ENCODE measurements at places on chromosomes 11 and 22. TPM values are rescaled to one million over a fixed set of nuclear protein-coding genes. Genes with fewer than 3 reads are reported as not detected.

The OR5B17 gene
- not detected for polyA plus RNA-seq

The PUS3 gene
- polyA plus RNA-seq: 5.1 TPM

The PNPLA5 gene
- not detected for polyA plus RNA-seq

The MPZL2 gene
- 21.0 TPM for polyA plus RNA-seq

The TUBA8 gene
- 8.9 TPM for polyA plus RNA-seq

The OR52E8 gene
- not detected for polyA plus RNA-seq

The MGAT3 gene
- polyA plus RNA-seq: not detected

The OLFML1 gene
- not detected for polyA plus RNA-seq

The CDHR5 gene
- polyA plus RNA-seq: not detected

The CLCF1 gene
- polyA plus RNA-seq: 8.7 TPM

The C22orf15 gene
- 0.94 TPM for polyA plus RNA-seq

The OR2AT4 gene
- polyA plus RNA-seq: not detected

The THY1 gene
- polyA plus RNA-seq: 3.1 TPM

The IL10RA gene
- 0.11 TPM for polyA plus RNA-seq

DNA sequence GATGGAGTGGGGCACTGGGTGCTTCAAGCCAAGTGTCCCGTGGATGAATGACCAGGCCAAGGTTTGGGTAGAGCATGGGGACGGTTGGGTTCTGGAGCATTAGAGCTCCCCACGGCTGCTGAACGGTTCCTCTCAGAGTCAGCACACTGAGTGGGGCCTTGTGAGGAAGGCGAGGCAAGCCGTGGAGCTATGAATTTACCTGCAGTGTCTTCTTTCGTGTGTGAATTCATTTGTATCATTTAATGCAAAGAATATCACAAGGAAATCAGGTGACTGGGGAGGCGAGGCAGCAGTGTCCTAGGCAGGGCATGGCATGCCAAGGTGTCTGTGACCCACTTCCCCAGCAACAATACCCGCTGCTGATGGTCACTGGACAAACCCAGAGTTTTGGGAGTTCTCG, 343.5 kb upstream of the B3GAT1 start:
- H3K4me3 ChIP-seq: no peak overlapping the region
- H3K36me3 ChIP-seq: no peaks in the 10 kb centered on the region
- H3K4me1 ChIP-seq: no peaks in the 10 kb centered on the region
- DNase-seq: no peak
- H3K27ac ChIP-seq: no peak overlapping the region

DNA sequence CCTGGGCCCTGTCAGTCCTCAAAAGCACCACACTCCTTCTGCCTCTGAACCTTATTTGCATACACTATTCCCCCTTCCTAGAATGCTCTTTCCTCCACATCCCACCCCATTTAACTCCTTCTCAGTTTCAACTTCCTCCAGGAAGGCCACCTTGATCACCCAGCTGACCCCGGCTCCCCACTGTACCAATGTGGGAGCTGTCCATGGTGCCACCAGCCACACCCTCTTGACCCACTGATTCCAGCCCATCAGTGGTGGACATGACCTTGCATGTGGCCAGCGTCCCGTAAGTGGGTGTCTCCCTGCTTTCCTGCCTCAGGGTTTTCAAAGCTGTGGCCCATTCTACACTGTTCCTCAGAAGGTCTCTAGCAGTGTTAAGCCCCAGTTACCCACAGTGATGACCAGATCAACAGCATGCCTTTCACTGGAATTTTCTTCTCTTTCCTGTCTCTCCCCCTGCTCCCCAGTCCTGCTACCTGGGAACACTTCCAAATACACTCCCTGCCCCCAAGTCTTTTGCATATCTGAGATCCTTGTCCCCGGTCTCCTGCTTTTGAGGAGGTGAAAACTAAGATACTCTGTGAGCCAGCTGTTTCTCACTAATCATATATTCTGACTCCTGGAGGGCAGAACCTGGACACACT, 346.6 kb downstream of the MN1 start:
- no peak overlapping the region for H3K27ac ChIP-seq
- H3K4me1 ChIP-seq: peaks cover 10% of the 10 kb centered on the region
- H3K27me3 ChIP-seq: no peaks in the 10 kb centered on the region
- H3K36me3 ChIP-seq: no peaks in the 10 kb centered on the region
- no peak for DNase-seq

DNA sequence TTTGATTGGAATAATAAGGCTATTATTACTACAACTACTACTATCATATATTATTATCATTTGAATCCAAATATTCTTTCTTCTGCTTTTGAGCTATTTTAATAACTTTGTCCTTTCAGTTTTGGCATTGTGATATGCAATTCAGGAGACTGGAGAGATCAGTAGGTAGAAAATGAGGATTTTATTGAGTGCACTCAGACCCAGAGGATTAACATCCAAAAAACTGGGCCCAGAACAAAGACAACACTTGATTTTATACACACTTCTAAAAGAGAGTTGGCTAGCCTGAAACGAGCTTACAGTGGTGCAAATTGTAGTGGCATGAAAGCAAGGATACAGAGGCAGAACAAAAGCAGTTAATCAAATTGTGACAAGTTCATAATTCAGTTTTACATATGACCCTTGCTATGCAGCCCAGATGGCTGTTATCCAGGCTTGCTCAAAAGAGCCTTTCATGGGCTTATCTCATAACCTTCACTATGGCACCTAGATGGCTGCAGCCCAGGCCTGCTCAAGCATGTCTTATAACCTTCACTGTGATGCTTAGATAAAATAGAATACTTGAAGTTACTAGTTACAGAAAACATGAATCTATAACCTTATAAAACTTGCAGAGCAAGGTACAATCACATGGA, 796.3 kb upstream of the RAG2 start:
- no peaks in the 10 kb centered on the region for H3K36me3 ChIP-seq
- no peak overlapping the region for H3K27ac ChIP-seq
- H3K4me3 ChIP-seq: no peak overlapping the region
- no peak for DNase-seq
- H3K4me1 ChIP-seq: no peaks in the 10 kb centered on the region

- no peak overlapping the region for H3K27ac ChIP-seq
- no peak for DNase-seq
- H3K4me3 ChIP-seq: no peak overlapping the region
- H3K27me3 ChIP-seq: no peaks in the 10 kb centered on the region
- no peaks in the 10 kb centered on the region for H3K4me1 ChIP-seq
Measured at GRCh38 chr11:71498091-71498490, 29.0 kb upstream of the KRTAP5-7 start.

DNA sequence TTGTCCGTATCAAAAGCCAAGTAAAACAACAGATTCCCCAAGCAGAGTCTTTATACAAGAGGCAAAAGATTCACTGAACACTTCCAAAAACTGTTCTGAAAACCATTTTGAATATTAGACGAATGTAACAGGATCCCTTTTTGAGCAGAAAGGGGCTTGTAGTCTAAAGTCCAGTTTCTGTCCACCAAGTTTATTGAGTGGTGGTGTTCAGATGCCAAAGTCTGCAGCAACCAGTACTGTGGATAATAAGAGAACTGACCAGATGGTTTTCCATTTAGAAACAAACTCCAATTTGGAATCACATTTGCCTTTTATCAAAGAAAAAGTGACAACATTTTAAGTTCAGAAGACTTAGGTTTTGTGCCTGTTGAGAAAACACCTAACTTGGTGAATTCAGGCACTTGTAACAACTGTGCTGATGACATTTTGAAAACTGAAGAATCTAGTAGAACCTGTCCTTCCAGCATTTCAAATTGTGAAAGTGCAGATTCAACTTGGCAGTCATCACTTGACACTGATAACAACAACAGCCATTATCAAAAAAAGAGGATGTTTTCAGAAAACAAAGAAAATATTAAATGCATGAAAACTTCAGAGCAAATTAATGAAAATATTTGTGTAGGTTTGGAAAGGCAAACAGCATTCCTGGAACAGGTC, 217.1 kb downstream of the CSNK2A3 start:
- no peak overlapping the region for H3K27ac ChIP-seq
- no peaks in the 10 kb centered on the region for H3K36me3 ChIP-seq
- no peak overlapping the region for H3K4me3 ChIP-seq
- no peaks in the 10 kb centered on the region for H3K4me1 ChIP-seq
- H3K27me3 ChIP-seq: peaks cover 12% of the 10 kb centered on the region
- DNase-seq: no peak

DNA sequence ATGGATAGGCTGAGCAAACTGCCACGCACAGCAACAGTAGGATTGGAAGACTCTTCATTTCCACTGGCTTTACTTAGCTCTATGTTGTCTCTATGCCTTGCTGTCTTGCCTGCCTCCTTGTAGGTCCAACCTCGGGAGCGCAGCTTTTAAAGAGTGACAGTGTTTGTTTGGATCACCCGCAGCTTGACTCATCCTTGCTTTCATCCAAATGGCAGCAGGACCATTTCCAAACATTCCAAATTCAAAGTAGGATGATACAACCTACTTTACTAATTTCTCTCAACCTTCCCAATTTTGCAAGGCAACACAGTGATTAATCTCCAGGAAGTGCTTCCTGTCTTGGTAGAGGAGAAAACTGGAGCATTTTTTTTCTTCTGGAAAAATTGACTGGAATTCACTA, at the start of gene MMP3:
Gene MMP3, minus strand, starts transcription at position 121 of the 400 bp plus-strand sequence. Its CDS starts 63 bp downstream, at position 58.
- no peak within 1 kb of the TSS for H3K4me3 ChIP-seq
- H3K27me3 ChIP-seq: peaks cover 8% of the 10 kb centered on the region
- no peaks in the 10 kb centered on the region for H3K4me1 ChIP-seq
- no peaks in the 10 kb centered on the region for H3K36me3 ChIP-seq

- H3K27ac ChIP-seq: no peak overlapping the region
- no peak for DNase-seq
- no peaks in the 10 kb centered on the region for H3K36me3 ChIP-seq
Measured at GRCh38 chr22:32249231-32249630, 5.9 kb downstream of the SLC5A4 start.

DNA sequence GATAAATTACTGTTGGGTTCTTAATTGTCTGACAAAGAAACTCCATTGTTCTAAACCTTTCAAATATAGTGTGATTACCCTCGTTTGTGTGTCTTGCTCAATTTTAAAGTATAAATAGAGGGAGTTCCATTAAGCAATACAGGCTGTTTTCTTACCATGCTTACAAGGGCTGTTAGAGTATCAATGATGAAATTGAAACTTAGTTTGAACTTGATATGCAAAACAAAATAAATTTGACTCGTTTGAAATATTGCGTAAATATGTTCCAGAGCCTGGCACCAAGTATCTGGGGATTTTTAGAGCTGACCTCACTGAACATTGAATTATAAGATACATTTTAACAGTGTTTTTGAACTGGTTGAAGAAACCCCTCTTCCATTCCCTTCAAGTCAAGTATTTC, 31.7 kb downstream of the TEAD1 start:
- H3K4me1 ChIP-seq: peaks cover 21% of the 10 kb centered on the region
- H3K4me3 ChIP-seq: no peak overlapping the region
- H3K27ac ChIP-seq: no peak overlapping the region
- H3K36me3 ChIP-seq: no peaks in the 10 kb centered on the region
- no peaks in the 10 kb centered on the region for H3K27me3 ChIP-seq
- DNase-seq: no peak

DNA sequence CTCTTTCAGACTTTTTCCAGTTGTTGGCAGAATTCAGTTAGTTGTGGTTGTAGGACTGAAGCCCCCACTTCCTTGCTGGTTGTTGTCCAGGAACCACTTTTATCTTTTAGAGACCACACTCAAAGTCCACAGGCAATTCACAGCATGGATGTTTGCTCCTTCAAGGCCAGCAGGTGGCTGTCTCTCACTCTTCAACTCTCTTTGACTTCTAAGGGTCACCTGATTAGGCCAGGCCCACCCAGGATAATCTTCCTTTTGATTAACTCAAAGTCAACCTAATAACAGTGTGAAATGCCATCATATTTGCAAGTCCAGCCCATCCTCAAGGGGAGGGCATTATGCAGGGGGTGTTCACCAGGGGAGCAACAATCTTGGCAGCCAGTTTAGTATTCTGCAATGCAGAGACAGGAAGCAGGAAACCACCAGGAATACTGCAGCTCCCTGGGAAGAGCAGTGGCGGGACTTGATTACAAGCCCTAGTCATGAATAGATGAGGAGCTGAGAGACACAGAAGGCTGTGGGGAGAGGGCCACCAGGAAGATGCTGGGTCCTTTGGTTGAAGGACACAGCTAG, 52.4 kb downstream of the LRRC74B start:
- no peaks in the 10 kb centered on the region for H3K27me3 ChIP-seq
- no peak overlapping the region for H3K27ac ChIP-seq
- no peak overlapping the region for H3K4me3 ChIP-seq
- no peaks in the 10 kb centered on the region for H3K36me3 ChIP-seq
- H3K4me1 ChIP-seq: no peaks in the 10 kb centered on the region

- H3K27ac ChIP-seq: no peak overlapping the region
- no peak overlapping the region for H3K4me3 ChIP-seq
- H3K4me1 ChIP-seq: no peaks in the 10 kb centered on the region
- no peaks in the 10 kb centered on the region for H3K36me3 ChIP-seq
Measured at GRCh38 chr22:37354261-37354660, 72.0 kb downstream of the CYTH4 start.

GRCh38 chr22:45398214-45398613, 15.2 kb downstream of the SMC1B start:
- H3K27me3 ChIP-seq: peaks cover 9% of the 10 kb centered on the region
- H3K36me3 ChIP-seq: no peaks in the 10 kb centered on the region
- H3K27ac ChIP-seq: no peak overlapping the region
- no peak for DNase-seq

- DNase-seq: no peak
- H3K36me3 ChIP-seq: peaks cover 47% of the 10 kb centered on the region
- no peaks in the 10 kb centered on the region for H3K27me3 ChIP-seq
- peaks cover 7% of the 10 kb centered on the region for H3K4me1 ChIP-seq
Measured at GRCh38 chr11:47243454-47243853, 5.2 kb downstream of the ACP2 start.

GRCh38 chr11:112132737-112133136, 31.2 kb downstream of the IL18 start:
- H3K4me1 ChIP-seq: peaks cover 10% of the 10 kb centered on the region
- H3K4me3 ChIP-seq: no peak overlapping the region
- H3K27ac ChIP-seq: no peak overlapping the region
- H3K36me3 ChIP-seq: no peaks in the 10 kb centered on the region

- H3K27ac ChIP-seq: peak overlapping the region; percentile 72
- peak; percentile 76 for DNase-seq
- H3K4me3 ChIP-seq: peak overlapping the region; percentile 55
- no peaks in the 10 kb centered on the region for H3K27me3 ChIP-seq
- H3K4me1 ChIP-seq: peaks cover 35% of the 10 kb centered on the region
Measured at GRCh38 chr22:46739094-46739870, 1.2 kb upstream of the CERK start.

GRCh38 chr11:36447514-36447913, 62.6 kb downstream of the TRAF6 start:
- no peak for DNase-seq
- H3K4me3 ChIP-seq: no peak overlapping the region
- no peaks in the 10 kb centered on the region for H3K27me3 ChIP-seq
- H3K4me1 ChIP-seq: no peaks in the 10 kb centered on the region

- H3K27ac ChIP-seq: no peak overlapping the region
- H3K4me3 ChIP-seq: no peak overlapping the region
- no peaks in the 10 kb centered on the region for H3K4me1 ChIP-seq
- no peaks in the 10 kb centered on the region for H3K27me3 ChIP-seq
- DNase-seq: no peak
- no peaks in the 10 kb centered on the region for H3K36me3 ChIP-seq
Measured at GRCh38 chr11:7651140-7651551, 22.2 kb downstream of the CYB5R2 start.

DNA sequence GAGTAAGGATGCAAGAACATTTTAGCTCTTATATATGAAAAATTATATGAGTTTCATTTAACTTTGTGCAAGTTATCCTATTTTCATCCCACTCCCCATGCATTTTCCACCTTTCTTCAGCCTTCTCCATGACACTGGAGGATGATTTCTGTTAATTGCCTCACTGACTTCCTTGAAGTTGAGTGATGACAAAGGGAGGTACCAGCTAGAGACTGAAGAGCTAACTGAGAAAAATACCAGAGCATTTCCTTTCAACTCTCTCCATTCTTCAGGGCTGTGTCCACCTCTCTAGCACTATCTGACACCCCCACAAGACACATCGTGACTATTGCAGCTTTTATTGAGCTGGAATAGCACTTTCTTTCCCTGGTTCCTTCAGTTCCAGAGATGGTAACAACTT, 711.6 kb upstream of the LRRC4C start:
- H3K4me1 ChIP-seq: no peaks in the 10 kb centered on the region
- no peak for DNase-seq
- H3K27me3 ChIP-seq: no peaks in the 10 kb centered on the region
- H3K36me3 ChIP-seq: no peaks in the 10 kb centered on the region
- no peak overlapping the region for H3K4me3 ChIP-seq

All from endothelial cell of umbilical vein (primary cell).